ENCODE measurements at places on chromosomes 12 and 14. TPM values are rescaled to one million over a fixed set of nuclear protein-coding genes. Genes with fewer than 3 reads are reported as not detected.

The MEG3 gene
- not detected for total RNA-seq

The IL22 gene
- not detected for total RNA-seq

The DEPDC4 gene
- total RNA-seq: 0.50 TPM

The TDG gene
- 29.6 TPM for total RNA-seq

The SLC25A47 gene
- not detected for total RNA-seq

The POLE2 gene
- 1.2 TPM for total RNA-seq

The GLIPR1L1 gene
- total RNA-seq: not detected

The OTOGL gene
- total RNA-seq: not detected

The CLEC4C gene
- not detected for total RNA-seq

The GRIP1 gene
- 5.4 TPM for total RNA-seq

The TC2N gene
- total RNA-seq: 129 TPM

The MANSC4 gene
- not detected for total RNA-seq

DNA sequence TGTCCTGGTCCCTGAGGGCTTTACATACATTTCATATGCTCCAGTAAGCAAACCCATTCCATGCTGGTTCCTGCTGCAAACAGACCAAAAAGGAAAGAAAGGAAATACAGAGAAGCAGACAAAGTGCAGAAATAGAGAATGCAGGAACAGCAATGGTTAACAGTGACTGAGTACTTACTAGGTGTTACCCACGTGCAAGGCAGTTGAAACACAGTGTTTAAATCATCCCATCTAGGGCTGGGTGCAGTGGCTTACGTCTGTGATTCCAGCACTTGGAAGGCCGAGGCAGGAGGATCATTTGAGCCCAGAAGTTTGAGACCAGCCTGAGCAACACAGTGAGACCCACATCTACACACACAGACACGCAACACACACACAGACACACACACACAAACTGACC, 21.2 kb upstream of the NINJ2 start:
- DNase-seq: no peak
- H3K36me3 ChIP-seq: no peaks in the 10 kb centered on the region
- no peaks in the 10 kb centered on the region for H3K27me3 ChIP-seq

DNA sequence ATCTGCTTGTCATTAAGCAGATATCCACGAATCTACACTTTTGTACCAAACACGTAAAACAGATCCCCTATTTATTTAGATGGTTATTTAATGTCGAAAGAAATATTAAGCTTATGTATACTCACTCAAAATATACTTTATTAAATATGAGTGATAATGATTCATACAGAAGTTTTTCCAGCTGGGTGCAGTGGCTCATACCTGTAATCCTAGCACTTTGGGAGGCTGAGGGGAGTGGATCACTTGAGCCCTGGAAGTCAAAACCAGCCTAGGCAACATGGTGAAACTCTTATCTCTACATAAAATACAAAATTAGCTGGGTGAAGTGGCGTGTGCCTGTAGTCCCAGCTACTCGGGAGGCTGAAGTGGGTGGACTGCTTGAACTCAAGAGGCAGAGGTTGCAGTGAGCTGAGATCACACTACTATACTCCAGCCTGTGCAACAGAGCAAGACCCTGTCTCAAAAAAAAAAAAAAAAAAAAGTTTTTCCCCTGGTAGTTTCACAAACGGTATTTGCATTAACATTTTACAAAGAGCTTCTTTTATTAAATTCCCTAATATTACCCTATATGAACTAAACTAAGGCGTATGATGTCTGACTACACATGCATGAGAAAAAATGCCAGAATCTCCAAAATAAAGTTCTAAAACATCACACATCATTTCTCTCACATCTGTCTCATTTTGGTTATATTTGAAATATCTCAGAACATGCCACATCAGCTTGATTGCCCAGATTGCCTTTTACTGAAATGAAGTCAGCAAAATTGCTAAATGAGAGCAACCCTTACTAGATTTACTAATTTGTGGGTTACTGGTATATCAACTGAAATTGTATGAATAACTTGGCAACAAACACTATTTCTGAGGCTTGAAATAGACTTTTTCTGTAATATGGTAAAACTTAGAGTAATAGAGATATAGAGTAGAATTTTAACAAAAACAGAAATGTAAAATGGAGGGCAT, 74.9 kb downstream of the PAWR start:
- no peaks in the 10 kb centered on the region for H3K27me3 ChIP-seq
- no peak overlapping the region for H3K4me3 ChIP-seq
- H3K27ac ChIP-seq: no peak overlapping the region
- DNase-seq: no peak

DNA sequence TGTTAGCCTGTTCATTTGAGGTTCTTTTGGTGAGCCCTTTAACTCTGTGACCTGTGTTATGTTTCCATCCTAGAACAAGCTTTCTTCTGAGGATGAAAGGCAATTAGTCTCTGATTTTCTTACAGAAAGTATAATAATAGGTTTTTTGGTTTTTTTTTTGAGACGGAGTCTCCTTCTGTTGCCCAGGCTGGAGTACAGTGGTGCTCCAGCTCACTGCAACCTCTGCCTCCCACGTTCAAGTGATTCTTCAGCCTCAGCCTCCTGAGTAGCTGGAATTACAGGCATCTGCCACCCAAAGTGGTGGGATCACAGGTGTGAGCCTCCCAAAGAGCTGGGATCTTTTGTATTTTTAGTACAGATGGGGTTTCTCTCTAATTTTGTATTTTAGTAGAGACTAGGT, 52.7 kb upstream of the SYNE2 start:
- H3K36me3 ChIP-seq: no peaks in the 10 kb centered on the region
- no peak overlapping the region for H3K4me3 ChIP-seq
- H3K27me3 ChIP-seq: no peaks in the 10 kb centered on the region
- no peak for DNase-seq

DNA sequence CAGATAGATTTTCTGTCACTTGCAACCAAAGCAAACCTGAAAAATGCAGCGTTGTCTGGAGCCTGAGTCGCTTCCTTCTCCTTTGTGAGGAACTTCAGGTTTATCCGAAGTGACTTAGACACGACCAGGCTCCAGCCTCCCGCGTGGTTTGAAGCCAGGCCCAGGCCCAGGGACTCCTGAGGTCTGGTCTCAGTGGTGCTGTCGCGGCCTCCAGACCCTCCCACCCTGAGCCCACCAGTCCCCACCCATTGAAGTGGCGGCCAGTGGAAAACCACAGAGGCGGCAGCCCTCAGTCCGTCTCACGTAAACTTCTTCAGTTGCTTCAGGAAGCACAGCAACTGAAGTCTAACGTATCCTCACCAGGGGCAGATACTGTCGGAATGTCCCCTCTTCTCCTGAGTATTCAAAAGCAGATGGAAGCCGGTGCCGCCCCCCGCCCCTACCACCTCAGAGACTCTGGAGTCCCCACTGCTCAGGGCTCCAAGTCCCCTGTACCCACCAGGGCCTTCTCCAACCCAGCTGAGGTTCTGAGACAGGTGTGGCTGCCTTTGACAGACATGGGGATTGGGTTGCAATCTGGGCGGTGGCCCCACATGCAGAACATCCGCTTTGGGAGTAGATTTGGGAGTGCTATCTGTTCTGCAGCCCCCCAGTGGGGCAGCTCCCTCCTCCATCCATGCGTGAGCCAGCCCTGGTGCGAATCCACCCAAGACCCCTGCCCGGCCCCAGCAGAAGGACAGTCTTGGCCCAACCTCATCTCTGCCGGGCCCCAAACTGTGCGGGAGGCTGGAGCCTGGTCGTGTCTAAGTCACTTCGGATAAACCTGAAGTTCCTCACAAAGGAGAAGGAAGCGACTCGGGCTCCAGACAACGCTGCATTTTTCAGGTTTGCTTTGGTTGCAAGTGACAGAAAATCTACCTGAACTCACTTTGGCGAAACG, 26.6 kb upstream of the GALNT9 start:
- H3K4me3 ChIP-seq: no peak overlapping the region
- no peak for DNase-seq
- no peaks in the 10 kb centered on the region for H3K36me3 ChIP-seq
- H3K27me3 ChIP-seq: peaks cover 2% of the 10 kb centered on the region

- no peak overlapping the region for H3K27ac ChIP-seq
- no peaks in the 10 kb centered on the region for H3K27me3 ChIP-seq
- peaks cover 19% of the 10 kb centered on the region for H3K4me1 ChIP-seq
- no peak overlapping the region for H3K4me3 ChIP-seq
- H3K36me3 ChIP-seq: no peaks in the 10 kb centered on the region
- no peak for DNase-seq
Measured at GRCh38 chr14:104076743-104077142, 8.8 kb upstream of the ASPG start.

DNA sequence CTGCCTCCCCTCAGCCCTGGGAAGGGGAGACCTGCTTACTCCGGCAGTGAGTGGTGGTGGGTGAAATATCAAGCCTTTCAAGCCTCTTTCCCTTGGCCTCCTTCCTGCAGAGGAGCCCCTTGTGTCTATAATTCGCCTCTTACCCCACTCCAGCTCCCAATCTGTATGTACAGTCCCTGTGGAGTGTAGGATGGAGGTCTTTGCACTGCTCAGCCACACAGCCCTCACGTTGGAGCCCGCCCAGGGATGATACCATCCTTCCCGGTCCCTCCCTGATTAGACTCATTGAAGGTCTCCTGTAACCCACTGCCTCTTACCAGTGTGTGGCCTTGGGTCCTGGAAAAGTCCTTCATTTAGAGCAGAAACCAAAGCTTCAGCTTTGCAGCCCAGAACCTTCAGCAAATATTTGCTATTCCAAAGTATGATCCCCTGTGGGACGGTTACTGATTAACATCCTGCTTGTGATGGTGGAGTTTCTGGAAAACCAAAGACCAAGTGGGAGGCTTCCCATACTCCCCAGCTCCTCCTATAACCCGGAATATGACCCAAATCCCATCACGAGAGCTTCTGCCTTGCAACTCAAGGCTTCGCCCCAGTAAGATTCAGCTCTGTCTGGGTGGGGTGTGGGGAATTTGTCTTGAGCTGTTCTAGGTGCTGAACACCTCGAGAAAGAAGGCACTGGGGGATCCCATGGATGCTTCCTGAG, at the start of gene SERPINA10:
TSS of gene SERPINA10 (minus strand) at position 397 of the 706 bp plus-strand sequence. CDS start 2,675 bp downstream, outside the sequence.
- H3K4me3 ChIP-seq: no peak within 1 kb of the TSS
- H3K36me3 ChIP-seq: no peaks in the 10 kb centered on the region
- H3K4me1 ChIP-seq: no peaks in the 10 kb centered on the region
- H3K27ac ChIP-seq: no peak within 1 kb of the TSS
- no peaks in the 10 kb centered on the region for H3K27me3 ChIP-seq
- DNase-seq: no peak

GRCh38 chr12:113133036-113133435, 2.5 kb downstream of the RASAL1 start:
- H3K4me1 ChIP-seq: peaks cover 26% of the 10 kb centered on the region
- DNase-seq: no peak
- H3K27me3 ChIP-seq: no peaks in the 10 kb centered on the region
- no peak overlapping the region for H3K4me3 ChIP-seq
- no peak overlapping the region for H3K27ac ChIP-seq
- H3K36me3 ChIP-seq: no peaks in the 10 kb centered on the region

DNA sequence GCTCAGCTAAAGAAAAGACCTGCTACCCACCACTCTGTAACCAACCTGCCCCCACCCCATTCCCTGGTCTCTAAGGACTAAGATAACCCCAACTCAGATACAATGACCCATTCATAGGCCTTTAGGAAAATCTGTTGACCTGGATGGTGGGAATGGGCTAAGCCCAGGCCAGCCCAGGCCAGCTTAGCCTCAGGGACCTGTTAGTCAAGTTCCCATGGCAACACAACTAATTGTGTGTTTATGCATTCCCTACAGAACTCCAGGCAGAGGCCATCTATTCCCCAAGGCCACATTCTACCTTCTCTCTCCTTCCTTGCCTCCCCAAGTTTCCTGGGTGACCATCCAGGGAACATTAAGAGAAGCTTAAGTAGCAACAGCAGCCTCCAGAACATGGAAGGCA, 16.1 kb upstream of the KRT8 start:
- H3K27me3 ChIP-seq: no peaks in the 10 kb centered on the region
- no peak for DNase-seq
- no peak overlapping the region for H3K27ac ChIP-seq

- H3K27me3 ChIP-seq: no peaks in the 10 kb centered on the region
- H3K4me3 ChIP-seq: peak overlapping the region; percentile 25
- H3K4me1 ChIP-seq: peaks cover 23% of the 10 kb centered on the region
- H3K36me3 ChIP-seq: no peaks in the 10 kb centered on the region
- DNase-seq: no peak
Measured at GRCh38 chr14:103074729-103075367, 9.2 kb upstream of the LBHD2 start.

- H3K4me1 ChIP-seq: no peaks in the 10 kb centered on the region
- H3K4me3 ChIP-seq: no peak overlapping the region
- H3K36me3 ChIP-seq: no peaks in the 10 kb centered on the region
- DNase-seq: no peak
- no peak overlapping the region for H3K27ac ChIP-seq
- H3K27me3 ChIP-seq: no peaks in the 10 kb centered on the region
Measured at GRCh38 chr12:21813125-21813524, 38.6 kb upstream of the KCNJ8 start.

GRCh38 chr12:52050116-52050757, 1.0 kb upstream of the NR4A1 start:
- no peak for DNase-seq
- H3K27me3 ChIP-seq: no peaks in the 10 kb centered on the region
- peaks cover 43% of the 10 kb centered on the region for H3K4me1 ChIP-seq

DNA sequence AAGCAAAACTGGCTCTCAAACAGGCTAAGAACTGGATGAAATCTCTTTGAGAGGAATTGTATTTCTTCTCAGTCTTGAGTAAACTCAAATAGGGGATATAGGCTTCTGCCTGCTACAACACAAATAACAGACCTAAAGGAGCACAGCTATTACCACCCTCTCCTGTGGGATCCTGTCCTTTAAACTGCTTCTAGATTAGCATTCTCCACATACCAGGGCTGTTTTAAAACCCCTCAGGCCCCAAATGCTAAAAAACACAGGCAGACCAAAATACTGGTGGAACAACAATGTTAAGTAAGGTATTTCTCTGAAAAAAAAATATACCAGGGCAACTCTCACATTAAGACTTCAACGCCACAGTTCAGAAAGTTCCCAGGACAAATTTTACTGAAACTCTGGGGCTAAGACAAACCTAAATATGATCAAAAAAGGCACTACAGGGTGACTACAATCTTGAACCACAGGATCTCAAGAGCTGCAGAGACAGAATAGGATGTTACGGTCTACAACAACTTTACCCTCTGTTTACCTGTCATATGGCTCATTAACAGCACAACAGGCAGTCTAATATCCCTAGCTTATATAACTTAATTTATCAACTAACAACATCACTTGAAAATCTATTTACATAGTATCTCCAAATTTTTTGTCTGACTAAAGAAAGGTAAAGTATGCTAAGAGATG, 7.2 kb downstream of the CPNE8 start:
- no peaks in the 10 kb centered on the region for H3K36me3 ChIP-seq
- no peaks in the 10 kb centered on the region for H3K27me3 ChIP-seq

DNA sequence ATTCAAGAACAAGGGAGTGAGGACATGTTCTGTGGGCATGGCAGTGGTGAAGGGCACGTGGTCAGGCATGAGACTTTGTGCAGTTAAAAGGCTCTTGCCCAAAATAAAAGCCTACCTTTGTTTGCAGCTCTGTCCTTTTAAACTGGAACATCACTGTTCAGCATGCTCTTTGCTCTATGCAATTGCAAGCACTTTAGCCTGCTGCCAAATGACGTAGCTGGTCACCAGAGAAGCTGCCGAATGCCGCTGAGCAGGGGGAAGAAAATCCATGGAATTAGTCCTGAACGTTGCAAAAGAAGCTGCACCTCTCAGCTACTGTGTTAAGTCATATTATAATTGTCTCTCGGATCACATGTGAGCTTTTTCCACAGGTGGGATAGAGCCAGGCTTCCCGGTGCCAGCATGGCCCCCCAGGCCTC, 176.3 kb upstream of the DIO2 start:
- no peak for DNase-seq
- H3K27ac ChIP-seq: no peak overlapping the region
- H3K4me3 ChIP-seq: no peak overlapping the region
- H3K4me1 ChIP-seq: no peaks in the 10 kb centered on the region

- no peaks in the 10 kb centered on the region for H3K27me3 ChIP-seq
- no peaks in the 10 kb centered on the region for H3K36me3 ChIP-seq
- DNase-seq: no peak
- no peak overlapping the region for H3K4me3 ChIP-seq
- H3K4me1 ChIP-seq: no peaks in the 10 kb centered on the region
Measured at GRCh38 chr12:120489018-120489417, 6.9 kb upstream of the DYNLL1 start.

All from CD4-positive, alpha-beta T cell (primary cell).